ENCODE measurements at places on chromosomes 7 and 10.

GRCh38 chr10:53477313-53477675, 704.7 kb upstream of the MBL2 start:
- no peak for DNase-seq

GRCh38 chr10:84140036-84140379, 699 bp downstream of the GHITM start:
- DNase-seq, result no peak

GRCh38 chr10:96840841-96841518, 8.9 kb downstream of the LCOR start:
- no peak for DNase-seq

DNA sequence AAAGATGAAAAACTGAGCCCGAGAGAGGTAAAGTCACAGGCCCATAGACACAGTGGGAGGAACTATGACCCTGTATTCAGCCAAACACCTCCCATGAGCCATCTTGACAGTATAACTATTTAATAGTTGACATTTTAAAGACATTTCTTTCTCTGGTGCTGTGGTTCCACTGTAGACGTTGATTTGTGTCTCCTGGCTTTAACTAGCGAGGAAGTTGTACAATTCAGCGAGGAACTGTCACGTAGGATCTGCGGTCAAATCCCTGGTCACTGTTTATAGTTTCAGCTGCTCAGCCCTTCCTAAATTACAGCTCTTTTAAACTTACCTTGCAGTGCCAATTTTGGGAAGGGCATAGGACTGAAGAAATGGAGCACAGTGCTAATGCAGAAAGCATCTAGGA, 7.1 kb upstream of the CELF2 start:
- DNase-seq, result no peak

- DNase-seq, result no peak
Measured at GRCh38 chr10:83222832-83223742, 916.2 kb upstream of the GHITM start.

DNA sequence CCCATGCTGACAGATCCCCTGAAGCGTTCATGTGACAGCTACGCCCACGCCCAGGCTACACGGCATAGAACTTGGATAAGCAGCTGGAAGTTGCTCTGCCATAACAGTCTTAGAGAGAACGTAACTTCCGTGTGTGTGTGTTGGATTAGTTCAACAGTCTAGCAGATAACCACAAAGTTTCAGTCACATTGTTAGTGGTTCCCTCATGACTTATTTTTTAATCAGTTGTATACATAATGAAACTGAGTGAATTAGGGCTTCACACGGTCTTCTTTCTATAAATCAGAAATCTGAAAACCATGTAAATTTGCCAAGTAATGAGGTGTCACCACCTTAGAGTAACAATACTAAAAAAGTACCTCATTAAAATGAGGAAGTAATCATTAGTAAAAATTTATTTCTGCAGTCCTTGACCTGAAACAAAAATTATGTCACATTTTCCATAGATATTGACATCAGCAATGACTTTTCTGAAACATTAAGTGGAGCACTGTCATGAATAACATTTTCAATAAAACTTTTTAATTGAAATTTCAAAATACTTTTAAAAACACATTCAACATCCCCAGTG, 21.7 kb upstream of the MACC1 start:
- DNase-seq, result no peak

DNA sequence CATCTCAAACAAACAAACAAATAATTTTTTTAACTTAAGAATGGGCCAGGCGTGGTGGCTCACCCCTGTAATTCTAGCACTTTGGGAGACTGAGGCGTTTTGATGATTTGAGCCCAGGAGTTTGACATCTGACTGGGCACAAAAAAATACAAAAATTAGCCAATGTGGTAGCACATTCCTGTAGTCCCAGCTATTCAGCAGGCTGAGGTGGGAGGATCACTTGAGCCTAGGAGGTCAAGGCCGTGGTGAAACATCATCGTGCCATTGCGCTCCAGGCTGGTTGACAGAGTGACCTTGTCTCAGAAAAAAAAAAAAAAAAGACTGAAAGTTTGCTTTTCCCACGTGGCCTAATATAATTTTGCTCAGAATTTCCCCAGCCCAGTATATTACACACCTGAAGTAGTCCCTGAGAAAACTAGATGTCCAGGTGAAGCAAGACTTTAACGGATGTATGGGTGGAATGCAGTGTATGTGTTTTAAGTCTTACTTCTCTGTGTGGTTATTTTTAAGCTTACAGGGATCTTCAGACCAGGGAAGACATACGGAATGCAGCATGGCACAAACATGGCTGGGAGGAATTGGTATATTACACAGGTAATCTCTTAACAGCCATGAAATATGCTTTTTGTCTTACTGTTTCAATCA, 32.6 kb downstream of the NIPSNAP2 start:
- no peak for DNase-seq

- DNase-seq, result no peak
Measured at GRCh38 chr10:125812128-125812750, 10.8 kb downstream of the UROS start.

- no peak for DNase-seq
Measured at GRCh38 chr7:151779255-151779654, 97.7 kb downstream of the PRKAG2 start.

GRCh38 chr7:30331338-30331737, 46.9 kb downstream of the ZNRF2 start:
- no peak for DNase-seq

GRCh38 chr7:158527038-158527437, 60.6 kb downstream of the PTPRN2 start:
- DNase-seq, result no peak

DNA sequence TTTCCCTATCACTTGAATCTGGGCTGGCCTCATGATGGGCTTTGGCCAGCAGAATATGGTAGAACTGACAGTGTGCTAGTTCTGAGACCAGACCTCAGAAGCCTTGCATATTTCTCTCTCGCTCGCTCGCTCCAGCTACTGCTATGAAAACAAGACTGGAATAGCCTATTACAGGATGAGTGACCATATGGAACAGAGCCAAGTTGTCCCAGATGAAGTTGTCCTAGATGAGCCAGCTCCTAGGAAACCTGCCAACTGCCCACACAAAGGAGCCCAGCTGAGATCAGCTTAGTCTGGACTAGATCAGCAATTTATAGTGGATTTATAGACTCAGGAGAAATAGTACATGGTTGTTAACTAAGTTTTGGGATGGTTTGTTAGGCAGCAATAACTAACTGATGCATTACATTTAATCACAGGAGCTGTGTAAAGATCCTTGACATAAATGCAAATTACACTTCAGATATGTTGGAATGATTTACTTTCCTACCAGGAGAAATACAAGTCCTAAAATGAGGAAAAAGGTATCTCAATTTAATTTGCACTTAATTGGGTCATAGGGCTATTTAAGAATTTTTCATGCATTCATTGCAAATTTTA, 6.8 kb upstream of the HECW1 start:
- no peak for DNase-seq

GRCh38 chr10:77104459-77104980, 533.1 kb downstream of the KCNMA1 start:
- DNase-seq, result no peak

DNA sequence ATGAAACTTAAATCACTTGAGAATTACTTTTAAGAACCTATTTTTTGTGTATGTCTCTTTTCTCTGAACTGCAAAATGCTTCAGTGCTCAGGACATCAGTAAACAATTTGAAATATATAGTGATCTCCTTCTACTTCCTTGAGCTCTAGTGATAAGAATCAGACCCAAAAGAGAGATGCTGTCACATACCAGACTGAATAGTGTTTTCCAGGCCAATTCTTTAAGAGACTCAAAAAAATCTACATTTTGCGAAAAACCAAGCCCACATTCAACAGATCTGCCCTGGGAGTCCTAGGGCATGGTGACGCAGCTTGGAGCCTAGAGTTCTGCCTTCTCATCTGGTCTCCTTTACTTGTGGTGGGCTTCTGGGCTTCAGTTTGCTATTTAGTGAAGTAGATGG, 72.1 kb upstream of the SLC13A1 start:
- no peak for DNase-seq

DNA sequence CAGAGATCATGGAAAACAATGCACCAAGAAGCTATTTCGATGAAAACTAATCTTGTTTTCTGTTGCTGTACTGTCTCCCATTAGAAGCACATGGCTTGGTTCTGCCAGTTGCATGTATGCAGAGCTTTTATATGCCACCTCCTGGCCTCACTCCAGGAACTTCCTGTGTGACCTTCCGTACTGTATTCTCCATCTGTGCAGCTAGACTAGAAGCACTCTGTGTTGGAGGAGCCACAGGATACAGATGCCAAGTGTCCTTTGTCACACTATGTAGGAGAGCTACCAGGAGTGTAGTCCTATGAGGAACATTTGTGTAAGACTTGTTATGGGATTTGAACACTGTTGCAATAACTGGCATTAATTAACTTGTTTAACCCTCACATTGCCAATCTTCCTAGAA, 503.5 kb upstream of the TPK1 start:
- no peak for DNase-seq

- DNase-seq, result no peak
Measured at GRCh38 chr10:482848-483247, 206.6 kb downstream of the DIP2C start.

GRCh38 chr10:75606203-75606779, 174.9 kb downstream of the LRMDA start:
- DNase-seq, result no peak

- no peak for DNase-seq
Measured at GRCh38 chr7:146736446-146737190, 620.0 kb downstream of the CNTNAP2 start.

DNA sequence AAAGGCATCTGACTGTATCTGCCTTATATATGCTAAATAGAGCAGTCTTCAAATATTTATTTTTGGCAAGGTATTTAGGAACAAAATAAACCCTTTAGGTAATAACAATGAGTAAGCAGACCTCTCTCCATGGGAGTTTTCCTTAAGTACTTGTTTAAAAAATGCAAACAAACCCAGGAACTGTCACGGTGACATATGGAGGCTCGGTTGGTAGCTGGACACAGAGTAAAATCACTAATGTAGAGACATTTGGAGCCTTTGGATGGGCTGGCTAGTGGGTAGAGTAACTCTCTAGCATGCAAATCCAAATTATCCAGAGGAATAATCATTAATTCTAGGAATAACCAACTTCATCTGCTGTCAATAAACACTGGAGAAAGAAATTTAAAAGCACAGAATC, 71.6 kb upstream of the LAMB4 start:
- no peak for DNase-seq

DNA sequence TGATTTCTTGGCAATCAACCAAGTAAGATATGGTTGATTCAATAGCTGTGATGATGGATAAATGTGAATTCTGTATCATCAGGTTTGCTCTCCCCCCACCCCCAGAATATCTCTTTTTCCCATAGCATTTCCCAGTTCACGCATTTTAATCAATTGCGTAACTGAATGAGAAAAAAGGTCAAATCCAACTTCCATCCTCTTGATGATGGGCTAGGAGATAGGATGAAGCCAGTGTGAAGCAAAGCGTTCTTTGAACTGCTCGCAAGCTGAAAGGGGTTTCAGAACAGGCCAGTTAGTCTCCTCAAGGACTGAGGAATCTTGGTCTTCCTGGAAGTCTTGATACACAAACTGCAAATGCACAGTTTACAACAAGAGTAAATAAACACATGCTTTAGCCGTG, 94.5 kb upstream of the ARMC3 start:
- DNase-seq, result no peak

DNA sequence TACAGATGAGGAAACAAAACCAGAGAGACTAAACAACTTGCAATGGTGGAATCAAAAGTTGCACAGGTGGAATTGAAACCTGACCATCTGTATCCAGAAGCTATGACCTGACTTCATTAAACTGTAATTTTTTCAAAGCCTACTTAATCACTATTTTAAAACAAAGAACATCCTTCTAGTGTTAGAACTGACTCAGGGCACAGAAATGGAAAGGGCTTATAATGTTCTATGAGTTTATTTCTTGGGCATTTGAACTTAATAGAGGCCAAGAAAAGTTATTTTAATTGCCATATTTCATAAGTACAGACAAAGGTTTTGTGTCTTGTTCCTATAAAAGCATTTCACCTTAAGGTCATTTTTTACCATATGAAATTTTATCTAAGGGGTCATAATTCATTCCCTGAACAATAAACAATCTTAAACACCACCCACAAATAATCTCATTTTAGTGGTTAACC, 8.8 kb downstream of the ITGB1 start:
- no peak for DNase-seq

GRCh38 chr10:104258209-104258608, 3.5 kb downstream of the GSTO1 start:
- no peak for DNase-seq

GRCh38 chr10:71395621-71396020, 1.1 kb upstream of the CDH23 start:
- no peak for DNase-seq

- DNase-seq, result no peak
Measured at GRCh38 chr7:37981664-37982063, 61.2 kb downstream of the EPDR1 start.

GRCh38 chr10:90741926-90742565, 115.8 kb downstream of the HTR7 start:
- DNase-seq, result no peak

DNA sequence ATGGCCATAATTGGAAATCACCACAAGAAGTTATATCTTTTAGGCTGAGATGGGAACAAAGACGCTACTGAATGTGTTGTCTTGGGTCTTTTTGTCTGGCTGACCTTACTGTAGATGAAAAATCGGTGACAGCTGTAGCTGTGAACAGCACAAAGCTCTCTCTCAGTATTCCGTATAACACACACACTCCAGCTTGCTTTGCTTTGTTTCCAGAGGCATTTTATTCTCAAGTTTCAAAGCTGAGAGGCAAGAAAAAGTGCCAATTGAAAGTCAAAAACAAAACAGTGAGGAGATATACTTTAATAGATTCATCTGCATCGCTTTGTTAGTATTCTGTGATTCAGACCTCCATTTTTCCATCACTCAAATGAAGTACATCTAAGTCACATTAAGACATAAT, 39.6 kb upstream of the CABCOCO1 start:
- no peak for DNase-seq

DNA sequence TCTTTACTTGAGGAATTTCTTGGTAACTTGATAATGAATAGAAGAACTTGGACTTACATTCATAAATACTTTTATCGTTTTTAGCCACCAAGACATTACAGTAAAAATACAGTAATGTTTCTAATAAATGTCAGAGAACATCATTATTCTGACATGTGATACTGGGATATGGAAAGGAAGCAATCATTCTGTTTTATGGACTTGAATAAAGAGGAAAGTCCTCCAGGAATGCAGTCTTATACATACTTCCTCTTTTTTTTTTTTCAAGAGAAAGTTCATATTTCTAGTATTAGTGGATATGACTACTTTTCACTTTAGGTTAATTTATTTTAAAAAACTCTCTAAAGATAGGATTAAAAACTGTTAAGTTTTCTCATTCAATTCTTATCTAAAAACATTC, 220.0 kb upstream of the SEMA3C start:
- no peak for DNase-seq

- no peak for DNase-seq
Measured at GRCh38 chr10:5876181-5876768, 13.4 kb downstream of the ANKRD16 start.

DNA sequence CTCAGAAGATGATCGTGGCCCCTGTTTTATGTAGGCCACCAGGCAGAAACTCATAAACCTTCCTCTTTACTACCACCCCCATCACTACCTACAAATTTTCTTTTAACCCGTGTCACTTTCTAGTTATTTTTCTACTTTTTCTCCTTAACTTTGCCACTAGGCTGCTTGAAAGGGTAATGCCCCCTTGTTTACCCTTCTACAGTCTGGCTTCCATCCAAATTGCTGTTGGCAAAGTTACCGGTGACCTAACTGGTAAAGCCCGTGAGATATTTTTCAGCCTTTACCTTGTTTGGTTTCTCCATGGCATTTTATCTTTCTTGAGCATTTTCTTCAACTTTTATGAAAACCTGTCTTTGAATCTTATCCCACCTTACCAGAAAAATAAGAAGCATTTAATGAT, 153.0 kb downstream of the WNT2 start:
- DNase-seq, result no peak
